Activated naive CD4-positive, alpha-beta T cell treated with anti-CD3 and anti-CD28 coated beads for 36 hours (primary cell): ENCODE measurements at places on chromosomes 7 and 10. TPM values are rescaled to one million over a fixed set of nuclear protein-coding genes. Genes with fewer than 3 reads are reported as not detected.

- no peak for DNase-seq
- H3K4me1 ChIP-seq: peaks cover 45% of the 10 kb centered on the region
- H3K27ac ChIP-seq: no peak overlapping the region
Measured at GRCh38 chr7:44473295-44473694, 17.2 kb downstream of the NUDCD3 start.

GRCh38 chr10:90227786-90228185 lies 526.4 kb downstream of the KIF20B start:
- H3K4me1 ChIP-seq: peaks cover 13% of the 10 kb centered on the region
- H3K27me3 ChIP-seq: peaks cover 26% of the 10 kb centered on the region
- no peak for DNase-seq
- no peaks in the 10 kb centered on the region for H3K36me3 ChIP-seq
- no peak overlapping the region for H3K4me3 ChIP-seq
- H3K27ac ChIP-seq: no peak overlapping the region

DNA sequence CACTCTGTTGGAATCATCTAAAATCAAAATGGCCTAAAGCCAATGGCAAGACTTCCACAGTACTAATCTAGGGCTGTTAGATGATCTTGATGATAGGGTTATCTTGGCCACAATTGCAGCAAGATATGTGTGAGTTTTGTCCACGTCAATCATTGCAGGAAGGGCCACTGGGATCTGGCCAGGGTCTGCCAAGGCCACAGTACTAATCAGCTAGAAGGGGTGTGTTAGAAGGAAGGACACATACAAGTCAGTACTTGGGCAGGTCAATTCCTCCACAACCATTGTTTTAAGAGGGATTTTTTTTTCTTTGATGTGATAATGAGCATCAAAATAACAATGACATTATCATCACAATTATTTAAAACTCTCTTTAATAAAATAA lies 1.6 kb downstream of the LMOD2 start:
- no peaks in the 10 kb centered on the region for H3K36me3 ChIP-seq
- no peaks in the 10 kb centered on the region for H3K4me1 ChIP-seq
- peaks cover 3% of the 10 kb centered on the region for H3K27me3 ChIP-seq
- H3K27ac ChIP-seq: no peak overlapping the region

PLAU gene
- total RNA-seq: 0.26 TPM

RET gene
- total RNA-seq: 0.36 TPM
